ENCODE measurements at places on chromosomes 6 and 20.
A peak's percentile ranks its signal among the peaks of the same experiment; 100 is the strongest.

DNA sequence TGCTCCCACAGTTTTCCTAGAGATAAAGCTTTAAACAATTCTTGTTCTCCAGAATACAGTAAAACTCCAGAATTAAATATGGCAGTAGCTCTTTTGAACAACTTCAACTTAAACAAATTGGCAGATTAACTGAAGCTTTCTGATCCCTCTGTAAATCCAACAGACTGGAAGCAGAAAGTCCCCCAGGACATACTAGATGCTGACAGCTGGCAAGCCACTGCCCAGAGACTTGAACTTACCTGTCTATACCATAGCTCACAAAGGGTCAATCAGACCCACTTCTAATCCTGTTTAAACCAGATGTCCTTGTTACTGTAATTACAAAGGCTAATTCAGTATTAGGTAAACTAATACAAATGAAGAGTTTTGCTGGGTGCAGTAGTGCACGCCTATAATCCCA lies 12.3 kb downstream of the GPLD1 start:
- DNase-seq: no peak

DNA sequence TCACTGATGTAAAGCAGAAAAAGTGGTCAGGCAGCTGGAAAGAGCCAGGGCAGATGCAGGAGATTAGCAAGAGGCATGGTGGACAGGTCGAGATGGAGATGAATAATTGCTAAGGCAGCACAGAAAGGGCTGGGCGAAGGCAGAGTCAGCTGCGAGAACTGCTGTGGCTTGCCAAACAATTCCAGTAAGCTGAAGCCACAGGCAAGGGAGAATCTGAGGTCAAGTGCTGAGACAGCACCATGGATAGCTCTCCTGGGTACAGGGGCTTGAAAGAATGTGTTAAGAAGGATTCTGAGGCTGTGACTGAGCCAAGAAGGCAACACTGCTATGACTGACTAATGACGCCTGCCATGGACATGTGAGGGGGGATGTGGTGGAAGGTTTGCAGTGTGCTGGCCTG lies 220.8 kb upstream of the FOXA2 start:
- DNase-seq: peak; percentile 67

DNA sequence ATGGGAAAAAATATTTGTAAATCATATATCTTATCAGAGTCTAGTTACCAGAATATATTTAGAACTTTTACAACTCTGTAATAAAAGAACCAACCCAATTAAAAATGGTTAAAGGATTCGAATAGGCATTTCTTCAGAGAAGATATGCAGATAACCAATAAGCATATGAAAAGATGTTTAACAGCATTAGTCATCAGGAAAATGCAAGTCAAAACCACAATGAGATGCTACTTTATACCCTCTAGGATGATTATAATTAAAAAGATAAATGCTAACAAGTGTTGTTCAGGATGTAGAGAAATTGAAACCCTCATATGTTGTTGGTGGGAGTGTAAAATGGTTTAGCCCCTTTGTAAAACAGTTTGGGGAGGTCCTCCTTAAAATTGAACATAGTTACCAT lies 94.1 kb downstream of the LRRC1 start:
- DNase-seq: peak; percentile 41

DNA sequence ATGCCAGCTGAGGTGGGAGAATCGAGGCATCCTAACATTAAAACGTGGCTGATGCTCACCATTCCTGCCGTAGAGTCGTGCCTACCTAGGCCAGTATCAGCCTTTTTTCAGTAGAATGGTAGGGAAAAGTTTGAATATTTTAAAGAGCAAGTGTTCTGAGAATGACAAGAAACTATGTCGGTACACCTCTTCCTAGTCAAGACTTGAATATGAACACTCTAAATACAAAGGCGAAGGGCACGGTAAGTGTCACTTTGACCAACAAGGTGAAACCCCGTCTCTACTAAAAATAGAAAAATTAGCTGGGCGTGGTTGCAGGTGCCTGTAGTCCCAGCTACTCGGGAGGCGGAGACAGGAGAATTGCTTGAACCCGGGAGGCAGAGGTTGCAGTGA lies 1.0 kb downstream of the GINM1 start:
- DNase-seq: no peak

GRCh38 chr6:71387179-71387578 lies 98.6 kb downstream of the OGFRL1 start:
- DNase-seq: peak; percentile 87

DNA sequence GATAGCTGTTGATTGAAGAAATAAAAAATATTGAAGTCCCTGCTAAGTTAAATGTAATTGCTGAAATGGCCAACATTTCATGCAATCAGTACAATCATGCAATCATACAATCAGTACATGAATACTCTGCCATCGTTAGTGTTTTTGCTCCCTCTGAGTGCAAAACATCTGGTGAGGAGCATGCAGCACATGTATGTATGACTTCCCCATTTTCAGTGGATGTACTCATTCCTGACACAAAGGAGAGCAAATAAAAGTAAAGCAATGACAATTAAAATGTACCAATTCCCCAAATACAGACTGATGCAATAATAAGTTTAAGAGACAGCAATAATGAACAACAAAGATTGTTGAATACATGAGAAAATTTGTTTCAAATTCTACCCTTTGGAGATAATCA lies 140.7 kb downstream of the PLCB1 start:
- no peak for DNase-seq

Measured in AG10803 (cell line).